ENCODE measurements at places on chromosomes 4 and X.

DNA sequence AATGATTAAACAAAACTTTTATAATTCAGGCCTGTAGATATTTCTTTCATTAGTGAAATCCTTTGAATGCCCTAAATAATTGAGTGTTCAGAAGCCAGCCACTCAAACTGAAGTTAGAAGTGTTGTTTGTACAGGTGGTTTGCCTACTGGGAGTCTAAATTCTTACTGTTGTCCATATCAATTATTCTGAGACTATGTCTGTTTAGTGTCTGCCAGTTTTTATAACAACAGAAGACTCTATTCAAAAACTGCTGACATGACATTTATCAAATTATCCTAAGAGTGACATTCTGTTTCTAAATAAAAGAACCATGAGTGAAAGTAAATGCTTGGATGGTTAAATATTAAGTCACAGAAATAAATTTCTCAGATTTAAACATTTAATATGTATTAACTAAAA lies 375.1 kb downstream of the FAT4 start:
- DNase-seq: no peak

- DNase-seq: no peak
Measured at GRCh38 chr4:53861856-53862610, 202.4 kb downstream of the CHIC2 start.

DNA sequence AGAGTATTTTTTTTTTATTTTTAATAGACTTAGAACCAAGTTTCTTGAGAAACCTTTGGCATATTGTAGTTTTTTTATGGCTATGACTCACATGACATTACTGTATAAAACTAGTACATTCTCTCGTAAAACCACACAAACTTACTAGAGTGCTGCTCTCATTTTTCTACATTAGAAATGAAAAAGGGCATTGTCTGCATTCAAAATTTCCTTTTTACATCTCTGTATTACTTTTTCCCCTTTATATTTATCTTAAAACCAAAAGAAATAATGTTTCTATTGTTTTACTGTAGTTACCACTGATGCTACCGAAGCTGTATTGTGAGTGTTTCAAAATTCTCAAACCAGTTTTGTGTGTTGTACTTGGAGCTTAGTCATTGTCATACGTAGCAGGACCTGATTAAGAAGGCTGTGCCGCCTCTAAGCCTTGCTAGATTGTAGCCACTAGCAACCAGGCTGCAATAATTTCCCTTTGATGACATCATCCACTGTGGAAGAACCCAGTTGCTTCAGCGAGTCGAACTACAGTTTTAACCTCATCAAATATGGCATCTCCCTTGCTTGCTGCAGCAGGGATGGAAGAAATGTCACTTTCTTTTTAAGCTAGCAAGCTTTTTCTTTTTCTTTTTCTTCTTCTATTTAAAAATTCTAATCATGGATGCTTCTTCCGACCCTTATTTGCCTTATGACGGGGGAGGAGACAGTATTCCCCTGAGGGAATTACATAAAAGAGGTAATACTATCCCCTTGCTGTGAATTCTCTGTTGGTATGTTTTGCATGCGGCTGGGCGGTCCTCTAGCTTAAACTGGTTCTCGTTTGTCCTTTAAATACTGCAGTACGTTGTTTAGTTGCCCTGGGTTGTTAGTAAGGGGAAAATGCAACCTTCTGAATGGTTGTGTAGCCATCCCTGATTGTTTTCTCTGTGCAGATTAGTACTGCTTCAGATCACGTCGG lies 39.6 kb downstream of the CLCN3 start:
- DNase-seq: peak; percentile 77

DNA sequence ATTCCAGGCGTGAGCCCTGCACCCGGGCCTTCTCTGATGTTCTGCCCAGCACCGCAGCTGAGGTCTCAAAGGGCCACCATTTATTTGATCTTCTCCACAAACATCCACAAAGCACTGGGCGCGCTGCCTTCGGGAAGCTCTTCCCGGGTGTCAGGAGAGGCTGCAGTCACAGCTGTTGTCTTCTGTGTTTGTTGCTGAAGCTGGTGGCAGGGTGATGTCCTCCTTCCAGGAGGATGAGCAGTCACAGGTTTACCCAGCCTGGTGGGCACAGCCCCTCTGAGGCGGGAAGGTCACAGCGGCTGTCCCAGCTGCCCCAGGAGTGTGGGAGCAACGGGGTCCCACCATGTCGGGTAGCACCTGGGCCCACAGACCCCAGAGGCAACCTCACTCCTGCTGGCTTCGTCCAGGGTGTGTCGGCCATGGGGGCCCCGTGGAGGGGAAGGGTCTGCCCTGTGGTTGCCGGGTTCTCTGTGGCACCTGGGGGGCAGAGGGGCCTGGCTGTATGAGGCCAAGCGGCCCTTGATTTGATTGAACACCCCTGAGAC lies 27.6 kb downstream of the FGFRL1 start:
- DNase-seq: no peak
